Large intestine (tissue), 12 donors: ENCODE measurements at places on chromosomes 7 and 10.

DNA sequence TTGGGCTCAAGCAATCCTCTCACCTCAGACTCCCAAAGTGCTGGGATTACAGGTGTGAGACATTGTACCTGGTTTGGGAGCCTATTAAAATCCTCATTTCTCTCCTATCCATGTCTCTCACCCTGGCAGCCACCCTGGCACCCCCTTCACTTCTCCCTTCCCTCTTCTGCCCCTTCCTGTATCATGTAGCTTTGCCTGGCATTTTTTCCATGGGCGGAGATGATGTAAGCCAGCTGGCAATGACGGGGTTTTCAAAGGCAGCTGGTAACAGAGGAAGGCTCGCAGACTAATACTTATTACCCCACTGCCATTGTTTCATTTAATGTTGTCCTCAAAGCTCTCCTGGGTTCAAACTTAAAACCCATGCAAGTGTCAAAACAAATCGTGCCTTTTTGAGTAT, 61.9 kb downstream of the RGS10 start:
- H3K27me3 ChIP-seq: peaks cover 22% of the 10 kb centered on the region
- H3K27ac ChIP-seq: no peak overlapping the region
- H3K4me1 ChIP-seq: no peaks in the 10 kb centered on the region

GRCh38 chr7:18659746-18660145, 164.2 kb downstream of the HDAC9 start:
- no peaks in the 10 kb centered on the region for H3K27me3 ChIP-seq
- H3K27ac ChIP-seq: no peak overlapping the region
- H3K4me1 ChIP-seq: no peaks in the 10 kb centered on the region
- H3K36me3 ChIP-seq: no peaks in the 10 kb centered on the region
- no peak overlapping the region for H3K4me3 ChIP-seq

DNA sequence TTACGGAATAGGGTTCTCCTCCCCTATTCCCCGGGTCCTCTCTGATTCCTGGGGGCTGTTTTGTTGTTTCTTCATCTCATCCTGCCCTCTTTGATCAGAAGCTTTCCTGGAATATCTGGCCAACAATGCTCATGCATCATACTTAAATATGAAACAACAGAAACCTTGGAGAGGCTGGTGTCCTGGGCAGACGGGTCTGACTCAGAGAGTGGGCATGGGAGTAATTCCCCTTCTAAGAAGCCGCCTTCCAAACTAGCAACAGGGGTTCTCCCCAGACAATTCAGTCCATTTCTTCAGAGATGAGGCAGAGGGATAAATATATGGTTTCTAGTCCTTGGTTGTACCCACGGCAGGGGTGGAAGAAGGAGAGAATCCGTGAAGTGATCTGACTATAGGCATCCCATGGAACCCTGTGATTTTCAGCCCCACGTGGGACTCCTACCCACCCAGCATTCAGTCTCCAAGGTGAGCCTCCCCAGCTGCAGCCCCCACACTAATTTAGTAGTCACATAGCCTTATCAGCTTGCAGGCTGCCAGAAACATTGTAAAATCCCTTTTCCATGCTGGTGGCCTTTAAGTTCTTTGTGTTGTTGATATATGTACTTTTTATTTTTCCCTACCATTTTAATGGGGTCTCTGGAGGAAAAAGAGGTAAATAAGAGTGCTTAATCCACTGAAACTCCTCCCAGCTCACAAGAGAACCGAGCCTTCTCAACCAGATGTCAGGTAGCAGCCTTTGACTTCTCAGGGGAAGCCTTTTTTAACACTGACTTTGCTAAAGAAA, 119.2 kb downstream of the SFMBT2 start:
- H3K4me3 ChIP-seq: no peak overlapping the region
- H3K27me3 ChIP-seq: no peaks in the 10 kb centered on the region
- DNase-seq: no peak
- H3K27ac ChIP-seq: no peak overlapping the region

DNA sequence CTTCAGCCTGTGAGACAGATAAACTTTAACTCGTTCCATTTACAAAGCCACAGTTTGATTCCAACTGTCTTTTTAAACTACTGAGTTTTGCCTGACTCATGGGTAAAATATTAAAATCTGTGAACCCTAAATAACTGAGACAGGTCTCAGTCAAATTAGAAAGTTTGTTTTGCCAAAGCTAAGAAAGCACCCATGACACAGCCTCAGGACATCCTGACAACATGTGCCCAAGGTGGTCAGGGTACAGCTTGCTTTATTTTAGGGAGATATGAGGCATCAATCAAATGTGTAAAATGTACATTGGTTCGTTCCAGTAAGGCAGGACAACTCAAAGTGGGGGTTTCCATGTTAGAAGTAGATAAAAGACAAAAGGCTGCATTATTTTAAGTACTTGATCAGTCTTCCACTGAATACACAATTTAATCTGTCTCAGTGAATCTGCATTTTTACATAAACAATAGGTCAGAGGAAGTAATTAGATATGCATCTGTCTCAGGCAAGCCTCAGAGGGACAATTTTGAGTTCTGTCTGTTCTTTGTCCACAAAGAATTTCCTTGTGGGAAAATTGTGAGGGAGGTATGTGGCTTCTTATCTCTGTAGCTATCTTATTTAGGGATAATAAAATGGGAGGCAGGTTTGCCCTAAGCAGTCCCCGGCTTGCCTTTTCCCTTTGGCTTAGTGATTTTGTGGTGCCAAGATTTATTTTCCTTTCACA, 11.0 kb upstream of the PIP start:
- H3K27me3 ChIP-seq: no peaks in the 10 kb centered on the region
- H3K27ac ChIP-seq: no peak overlapping the region
- H3K36me3 ChIP-seq: no peaks in the 10 kb centered on the region
- H3K4me3 ChIP-seq: no peak overlapping the region
- DNase-seq: no peak

GRCh38 chr10:32229170-32229569, 117.8 kb downstream of the EPC1 start:
- no peaks in the 10 kb centered on the region for H3K36me3 ChIP-seq
- no peak overlapping the region for H3K27ac ChIP-seq
- H3K27me3 ChIP-seq: no peaks in the 10 kb centered on the region
- H3K4me1 ChIP-seq: no peaks in the 10 kb centered on the region
- H3K4me3 ChIP-seq: no peak overlapping the region

- no peak overlapping the region for H3K27ac ChIP-seq
- H3K4me1 ChIP-seq: no peaks in the 10 kb centered on the region
- peaks cover 10% of the 10 kb centered on the region for H3K36me3 ChIP-seq
- no peaks in the 10 kb centered on the region for H3K27me3 ChIP-seq
- no peak overlapping the region for H3K4me3 ChIP-seq
These were observed 30.7 kb downstream of the FGFR2 start for GRCh38 chr10:121567569-121567968.

DNA sequence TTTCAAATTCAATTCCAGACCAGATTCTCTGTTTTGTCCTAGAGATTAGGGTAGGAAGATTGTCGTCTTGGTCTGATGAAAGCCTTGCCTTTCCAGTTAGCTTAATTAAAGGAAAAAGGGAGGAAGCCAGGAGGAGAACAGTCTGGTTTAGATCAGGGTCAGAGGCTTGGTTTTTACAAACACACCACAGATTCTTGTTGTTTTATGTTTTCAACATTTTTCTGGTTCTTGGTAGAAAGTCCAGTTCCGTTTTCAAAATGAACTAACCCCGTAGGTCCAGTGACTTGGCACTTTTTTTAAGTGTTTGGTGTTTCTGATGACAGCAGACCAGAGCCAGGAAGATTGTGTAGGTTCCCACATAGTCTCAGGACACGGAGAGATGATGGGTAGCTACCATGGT, 167.1 kb upstream of the INHBA start:
- H3K27me3 ChIP-seq: no peaks in the 10 kb centered on the region
- H3K4me3 ChIP-seq: no peak overlapping the region
- no peak overlapping the region for H3K27ac ChIP-seq
- H3K4me1 ChIP-seq: no peaks in the 10 kb centered on the region
- H3K36me3 ChIP-seq: no peaks in the 10 kb centered on the region

DNA sequence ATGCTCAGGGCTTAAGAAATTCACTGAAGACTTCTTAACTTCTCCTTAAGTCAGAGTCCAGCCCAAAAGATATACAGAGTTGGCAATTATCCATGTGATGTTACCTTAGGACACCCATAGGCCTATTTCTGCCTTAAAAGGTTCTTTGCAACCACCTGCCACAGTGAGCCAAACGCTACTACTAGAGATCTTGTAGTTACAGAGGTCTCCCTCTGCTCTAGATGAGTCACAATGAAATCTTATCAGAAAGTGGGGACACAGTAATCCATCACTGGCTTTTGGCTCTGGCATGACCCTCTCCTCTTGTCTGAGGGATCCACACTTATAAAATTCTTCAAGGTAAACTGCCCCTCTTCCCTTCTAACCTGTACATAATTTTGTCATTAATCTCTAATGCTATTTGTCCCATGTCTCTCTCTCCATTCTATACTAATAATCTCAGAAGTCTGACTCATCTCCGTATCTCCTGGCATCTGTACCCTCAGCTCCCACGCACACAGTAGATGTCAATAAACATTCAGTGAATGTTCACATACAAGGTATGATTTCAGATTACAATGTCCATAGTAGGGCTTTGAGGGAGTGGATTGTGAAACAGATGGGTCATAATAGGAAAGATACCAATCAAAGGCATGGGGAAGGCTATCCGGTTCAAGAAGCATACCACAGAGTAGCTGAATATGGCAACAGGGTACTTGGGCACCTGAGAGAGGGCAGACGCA, 112.1 kb downstream of the SGMS1 start:
- H3K27ac ChIP-seq: peak overlapping the region; percentile 19
- no peaks in the 10 kb centered on the region for H3K27me3 ChIP-seq
- no peaks in the 10 kb centered on the region for H3K36me3 ChIP-seq
- peaks cover 13% of the 10 kb centered on the region for H3K4me1 ChIP-seq
- H3K4me3 ChIP-seq: no peak overlapping the region

GRCh38 chr10:26464632-26465280, 26.6 kb downstream of the APBB1IP start:
- H3K36me3 ChIP-seq: no peaks in the 10 kb centered on the region
- no peak overlapping the region for H3K4me3 ChIP-seq
- H3K27ac ChIP-seq: no peak overlapping the region
- no peak for DNase-seq

GRCh38 chr10:50740293-50740648, 535 bp downstream of the ASAH2B start:
- no peaks in the 10 kb centered on the region for H3K36me3 ChIP-seq
- H3K4me3 ChIP-seq: peak overlapping the region; percentile 91
- no peak for DNase-seq

DNA sequence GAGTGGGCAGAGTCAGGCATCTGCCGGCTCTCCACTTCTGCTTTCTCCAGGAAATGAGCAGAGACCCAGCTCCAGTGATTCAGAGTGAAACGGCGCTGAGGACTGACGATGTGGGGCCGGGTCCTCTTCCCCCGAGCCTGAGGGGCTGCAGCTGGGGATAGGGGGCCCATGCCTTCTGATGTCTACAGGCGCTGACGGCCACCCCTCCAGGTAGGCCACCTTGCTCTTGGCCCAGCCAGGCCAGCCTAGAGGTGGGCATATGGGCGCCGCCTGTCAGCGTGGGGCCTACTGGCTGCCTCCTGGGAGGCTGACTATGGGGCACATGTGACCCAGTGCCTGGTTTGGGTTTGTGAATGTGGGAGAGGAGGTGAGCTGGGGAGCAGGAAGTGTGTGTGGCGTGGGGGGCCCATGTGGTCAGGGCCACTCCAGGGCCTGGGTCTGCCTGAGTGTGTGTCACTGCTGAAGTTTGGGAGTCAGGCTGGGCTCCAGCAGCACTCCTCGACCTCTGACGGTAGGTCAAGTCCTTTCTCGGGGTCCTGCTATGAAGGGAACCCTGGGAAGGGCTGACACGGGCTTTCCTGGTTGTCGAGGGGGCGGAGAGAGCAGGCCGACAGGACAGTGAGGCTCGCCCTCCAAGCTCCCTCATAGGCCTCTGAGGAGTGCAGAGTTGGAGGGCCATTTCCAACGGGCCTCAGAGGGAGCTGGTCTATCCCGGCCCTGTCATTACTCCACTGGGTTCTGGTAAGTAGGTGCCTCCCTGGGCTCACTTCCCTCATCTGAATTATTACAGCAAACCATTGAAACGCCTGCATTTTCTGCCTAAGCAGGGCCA, at the start of gene WDFY4:
Gene WDFY4, plus strand, starts transcription at position 82 of the 832 bp plus-strand sequence. CDS start 24,860 bp downstream, outside the sequence.
- H3K27ac ChIP-seq: no peak within 1 kb of the TSS
- peaks cover 2% of the 10 kb centered on the region for H3K27me3 ChIP-seq
- DNase-seq: peak; percentile 10
- no peaks in the 10 kb centered on the region for H3K4me1 ChIP-seq

GRCh38 chr10:126270111-126270510, 118.2 kb downstream of the ADAM12 start:
- H3K4me1 ChIP-seq: no peaks in the 10 kb centered on the region
- no peak overlapping the region for H3K27ac ChIP-seq
- H3K27me3 ChIP-seq: no peaks in the 10 kb centered on the region
- no peak for DNase-seq

- DNase-seq: no peak
- no peaks in the 10 kb centered on the region for H3K36me3 ChIP-seq
- H3K4me1 ChIP-seq: peaks cover 14% of the 10 kb centered on the region
- H3K27ac ChIP-seq: no peak overlapping the region
- peak overlapping the region; percentile 55 for H3K4me3 ChIP-seq
These were observed 1.8 kb downstream of the PFKFB3 start for GRCh38 chr10:6204341-6205191.

GRCh38 chr7:94436700-94437099, 42.0 kb downstream of the COL1A2 start:
- H3K27ac ChIP-seq: no peak overlapping the region
- no peak overlapping the region for H3K4me3 ChIP-seq
- DNase-seq: no peak
- H3K27me3 ChIP-seq: no peaks in the 10 kb centered on the region
- H3K4me1 ChIP-seq: peaks cover 16% of the 10 kb centered on the region

- no peaks in the 10 kb centered on the region for H3K4me1 ChIP-seq
- H3K36me3 ChIP-seq: no peaks in the 10 kb centered on the region
These were observed 63.5 kb downstream of the ZNF365 start for GRCh38 chr10:62437696-62438095.

GRCh38 chr10:26214004-26214403, 2.6 kb upstream of the GAD2 start:
- H3K27ac ChIP-seq: no peak overlapping the region
- DNase-seq: no peak
- H3K4me1 ChIP-seq: no peaks in the 10 kb centered on the region
- no peak overlapping the region for H3K4me3 ChIP-seq
- H3K36me3 ChIP-seq: no peaks in the 10 kb centered on the region

GRCh38 chr10:75276069-75276872, 40.5 kb upstream of the COMTD1 start:
- peak overlapping the region; percentile 42 for H3K4me3 ChIP-seq
- H3K36me3 ChIP-seq: no peaks in the 10 kb centered on the region
- no peaks in the 10 kb centered on the region for H3K27me3 ChIP-seq
- no peak overlapping the region for H3K27ac ChIP-seq

DNA sequence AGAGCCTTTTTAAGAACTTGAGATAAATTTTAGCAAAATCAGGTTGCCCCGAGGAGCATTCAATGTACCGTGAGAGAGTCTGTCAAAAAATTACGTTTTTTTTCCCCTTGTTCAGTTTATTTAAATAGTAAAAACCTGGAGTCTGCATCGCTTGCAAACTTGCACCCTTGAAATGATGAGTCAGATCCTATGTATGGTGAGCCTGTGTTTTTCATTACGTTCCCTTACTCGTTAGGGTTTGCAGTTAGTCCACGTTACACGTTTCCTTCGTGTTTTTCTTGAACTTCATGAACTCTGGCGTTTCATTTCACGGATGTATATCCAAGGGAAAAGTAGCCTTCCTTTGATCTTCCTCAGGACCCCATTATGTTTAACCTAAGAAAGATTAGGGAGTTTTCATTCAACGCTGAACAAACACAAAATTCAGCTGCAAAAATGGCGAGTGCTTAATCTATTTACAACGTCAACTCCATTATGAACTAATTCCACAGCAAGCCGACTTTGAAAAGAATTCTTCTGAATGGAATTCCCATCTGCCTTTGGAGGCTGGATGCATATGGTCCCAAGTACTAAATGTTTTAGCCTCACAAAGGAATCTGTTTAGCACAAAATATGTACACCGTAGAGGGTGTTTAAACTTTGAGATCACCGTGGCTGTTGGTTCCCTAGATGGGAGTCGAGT, 182.4 kb downstream of the MYOF start:
- H3K4me3 ChIP-seq: no peak overlapping the region
- H3K36me3 ChIP-seq: no peaks in the 10 kb centered on the region
- H3K27me3 ChIP-seq: peaks cover 13% of the 10 kb centered on the region
- no peaks in the 10 kb centered on the region for H3K4me1 ChIP-seq
- DNase-seq: no peak
